ENCODE measurements at places on chromosomes 3 and 15.

DNA sequence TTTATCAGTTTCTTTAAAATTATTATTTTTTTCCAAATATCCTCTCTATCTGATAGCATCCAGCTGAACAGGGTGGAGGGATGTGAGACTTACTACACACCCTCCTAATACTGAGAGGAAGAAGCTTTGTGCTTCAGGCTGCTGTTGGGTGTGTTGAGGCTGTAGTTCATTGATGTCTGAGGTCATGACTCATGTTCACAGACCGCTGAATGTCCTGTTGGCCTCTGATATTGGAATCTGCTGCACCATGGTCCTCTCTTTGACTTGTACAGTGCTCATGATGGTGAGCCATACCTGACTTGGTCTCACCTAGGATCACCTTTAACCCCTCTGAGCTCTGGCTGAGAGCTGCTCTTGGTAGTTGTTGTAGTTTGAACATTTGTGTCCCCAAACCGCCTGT lies 302.9 kb downstream of the SATB1 start:
- no peak overlapping the region for H3K4me3 ChIP-seq
- no peaks in the 10 kb centered on the region for H3K36me3 ChIP-seq
- no peak for DNase-seq
- no peaks in the 10 kb centered on the region for H3K4me1 ChIP-seq
- H3K27ac ChIP-seq = no peak overlapping the region

GRCh38 chr15:55977231-55977630 lies 16.2 kb downstream of the NEDD4 start:
- H3K27me3 ChIP-seq = no peaks in the 10 kb centered on the region
- H3K4me1 ChIP-seq = no peaks in the 10 kb centered on the region
- H3K27ac ChIP-seq = no peak overlapping the region
- no peak overlapping the region for H3K4me3 ChIP-seq
- H3K36me3 ChIP-seq = no peaks in the 10 kb centered on the region

DNA sequence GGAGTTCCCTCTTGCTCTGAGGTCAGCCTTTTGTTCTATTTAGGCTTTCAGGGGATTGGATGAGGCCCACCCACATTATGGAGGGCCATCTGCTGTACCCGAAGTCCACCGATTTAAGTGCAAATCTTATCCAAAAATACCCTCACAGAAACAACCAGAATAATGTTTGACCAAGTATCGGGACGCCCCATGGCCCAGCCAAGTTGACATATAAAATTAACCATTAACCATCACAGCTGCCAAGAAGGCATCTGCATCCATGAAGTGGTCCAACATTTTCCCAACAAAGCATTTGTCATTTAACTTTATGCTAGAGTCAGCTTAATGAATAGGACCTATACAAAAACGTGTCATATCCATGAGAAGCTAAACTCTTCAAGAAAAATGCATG lies 46.2 kb upstream of the TBC1D23 start:
- H3K4me3 ChIP-seq = no peak overlapping the region
- no peaks in the 10 kb centered on the region for H3K27me3 ChIP-seq
- H3K27ac ChIP-seq = no peak overlapping the region
- no peak for DNase-seq

GRCh38 chr3:16875876-16876550 lies 8.7 kb upstream of the PLCL2 start:
- no peak overlapping the region for H3K4me3 ChIP-seq
- H3K27ac ChIP-seq = no peak overlapping the region
- H3K36me3 ChIP-seq = no peaks in the 10 kb centered on the region
- DNase-seq = no peak
- H3K27me3 ChIP-seq = no peaks in the 10 kb centered on the region

DNA sequence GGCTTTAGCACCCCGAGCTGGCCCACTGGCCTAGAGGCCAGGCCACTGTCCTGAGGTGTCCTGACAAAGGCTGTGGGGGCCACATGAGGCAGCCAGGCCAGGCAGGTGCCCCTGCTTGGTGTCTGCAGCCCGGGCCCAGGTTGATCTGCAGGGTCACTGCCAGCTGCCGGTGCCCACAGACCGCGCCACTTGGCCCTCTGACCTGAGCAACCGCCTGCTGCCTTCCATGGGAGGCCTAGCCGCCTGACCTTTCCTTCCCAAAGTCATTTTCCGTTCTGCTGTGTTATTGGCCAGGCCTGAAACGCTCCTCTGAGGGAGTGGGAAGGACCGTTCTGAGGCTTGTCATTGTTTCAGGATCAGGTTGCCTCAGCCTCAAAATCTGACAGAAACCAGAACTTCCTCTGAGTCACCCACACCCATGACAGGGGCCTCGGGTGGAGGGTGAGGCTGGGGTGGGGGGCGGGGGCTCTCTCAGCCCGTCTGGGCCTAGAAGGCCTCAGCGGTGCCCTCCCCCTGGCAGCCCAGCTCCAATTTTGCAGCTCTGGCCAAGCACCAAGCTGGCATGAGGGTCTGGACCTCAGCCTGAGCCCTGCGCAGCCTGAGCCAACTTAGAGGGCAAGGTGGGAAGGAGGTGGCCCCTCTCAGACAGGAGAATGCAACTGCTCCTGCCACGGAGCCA lies 140.7 kb upstream of the MEF2A start:
- DNase-seq = peak; percentile 96
- no peaks in the 10 kb centered on the region for H3K36me3 ChIP-seq
- peaks cover 8% of the 10 kb centered on the region for H3K4me1 ChIP-seq
- H3K4me3 ChIP-seq = no peak overlapping the region
- no peaks in the 10 kb centered on the region for H3K27me3 ChIP-seq

- no peak for DNase-seq
- no peaks in the 10 kb centered on the region for H3K36me3 ChIP-seq
- no peak overlapping the region for H3K4me3 ChIP-seq
- peaks cover 9% of the 10 kb centered on the region for H3K4me1 ChIP-seq
- peaks cover 62% of the 10 kb centered on the region for H3K27me3 ChIP-seq
Observed at GRCh38 chr3:53083521-53083920, 37.6 kb upstream of the SFMBT1 start.

GRCh38 chr3:190193210-190193609 lies 72.5 kb upstream of the P3H2 start:
- no peak overlapping the region for H3K4me3 ChIP-seq
- H3K4me1 ChIP-seq = no peaks in the 10 kb centered on the region
- no peak overlapping the region for H3K27ac ChIP-seq
- no peaks in the 10 kb centered on the region for H3K27me3 ChIP-seq
- H3K36me3 ChIP-seq = no peaks in the 10 kb centered on the region

Data from cardiac muscle cell (in vitro differentiated cells and primary cell).